ENCODE measurements at places on chromosomes 3 and 15.

DNA sequence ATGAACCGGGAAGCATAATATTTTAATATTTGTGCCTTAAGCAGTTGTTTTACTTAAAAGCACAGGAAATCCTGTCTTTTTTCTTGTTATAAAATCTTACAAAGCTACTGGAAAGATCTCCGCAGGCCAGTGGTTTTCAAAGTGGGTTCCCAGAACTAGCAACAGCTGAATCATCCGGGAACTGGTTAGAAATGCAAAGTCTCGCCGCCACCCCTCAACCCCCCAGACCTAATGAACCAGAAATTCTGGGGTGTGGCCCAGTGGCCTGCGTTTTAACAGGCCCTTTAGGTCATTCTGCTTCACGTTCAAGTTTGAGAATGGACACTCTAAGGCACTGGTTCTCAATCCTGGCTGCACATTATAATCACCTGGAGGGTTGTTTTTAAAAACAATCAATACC, 74.7 kb downstream of the PDZRN3 start:
- no peak for DNase-seq

DNA sequence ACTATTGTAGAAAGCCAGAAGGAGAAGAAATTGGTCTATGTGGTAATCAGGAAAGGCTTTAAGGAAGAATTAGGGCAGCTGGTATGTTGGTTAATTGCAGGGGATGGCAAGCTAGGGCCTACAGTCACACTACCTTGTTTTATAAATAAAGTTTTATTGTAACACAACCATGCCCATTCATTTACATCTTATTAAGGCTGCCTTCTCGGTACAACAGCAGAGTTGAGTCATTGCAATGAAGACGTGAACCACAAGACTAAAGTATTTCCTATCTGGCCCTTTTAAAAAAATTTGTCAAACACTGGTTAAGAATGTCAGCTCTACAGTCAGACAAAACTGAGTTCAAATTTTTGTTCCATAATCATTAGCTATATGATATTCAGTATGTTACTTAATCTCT, 8.3 kb downstream of the SERPINI1 start:
- DNase-seq: no peak

DNA sequence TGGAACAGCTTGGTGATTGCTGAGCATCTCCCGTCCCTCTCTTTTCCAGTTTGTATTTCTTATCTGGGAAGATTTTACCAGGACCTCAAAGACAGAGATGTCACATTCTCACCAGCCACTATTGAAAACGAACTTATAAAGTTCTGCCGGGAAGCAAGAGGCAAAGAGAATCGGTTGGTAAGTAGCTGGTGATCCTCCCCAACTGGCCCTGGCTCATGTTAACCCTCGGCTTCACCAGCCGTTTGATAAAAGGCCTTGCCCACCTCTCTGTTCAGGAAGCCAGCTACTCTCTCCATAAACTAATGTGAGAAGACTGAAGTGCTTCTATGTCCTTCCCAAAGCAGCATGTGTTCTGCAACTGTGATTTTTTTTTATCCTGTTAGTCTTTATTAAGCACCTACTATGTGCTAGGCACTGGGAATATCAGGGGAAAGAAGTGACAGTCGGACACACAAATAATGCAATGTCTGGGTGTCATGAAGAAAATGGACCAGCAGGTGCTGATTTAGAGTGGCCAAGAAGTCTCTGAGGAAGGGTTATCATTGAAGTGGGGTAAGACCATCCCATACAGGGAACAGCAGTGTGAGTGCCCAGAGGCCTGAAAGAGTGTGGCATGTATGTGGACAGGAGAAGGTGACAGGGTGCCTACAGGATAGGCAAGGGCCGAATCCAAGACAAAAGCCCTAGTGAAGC, 1.2 kb downstream of the MANF start:
- DNase-seq: no peak

DNA sequence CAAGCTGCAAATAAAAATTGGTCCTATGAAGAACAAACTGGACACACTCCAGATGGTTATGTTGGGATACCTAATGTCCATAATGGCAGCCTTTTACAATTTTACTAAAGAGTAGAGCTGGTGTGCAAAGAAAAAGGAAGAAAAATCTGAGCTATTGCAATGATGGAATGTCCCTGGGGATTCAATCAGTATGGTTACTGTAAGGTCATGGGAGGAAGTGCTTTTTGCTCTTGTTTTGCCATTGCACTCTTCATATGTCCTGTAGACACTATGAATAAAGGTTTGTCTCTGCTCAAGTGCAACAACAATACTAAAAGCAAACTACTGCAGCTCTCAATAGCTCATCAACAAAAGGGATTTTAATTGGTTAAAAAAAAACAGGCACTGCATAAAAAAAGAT, 5.4 kb downstream of the PFN2 start:
- DNase-seq: no peak

- DNase-seq: no peak
Observed at GRCh38 chr15:40097968-40098476, 10.7 kb downstream of the BMF start.

DNA sequence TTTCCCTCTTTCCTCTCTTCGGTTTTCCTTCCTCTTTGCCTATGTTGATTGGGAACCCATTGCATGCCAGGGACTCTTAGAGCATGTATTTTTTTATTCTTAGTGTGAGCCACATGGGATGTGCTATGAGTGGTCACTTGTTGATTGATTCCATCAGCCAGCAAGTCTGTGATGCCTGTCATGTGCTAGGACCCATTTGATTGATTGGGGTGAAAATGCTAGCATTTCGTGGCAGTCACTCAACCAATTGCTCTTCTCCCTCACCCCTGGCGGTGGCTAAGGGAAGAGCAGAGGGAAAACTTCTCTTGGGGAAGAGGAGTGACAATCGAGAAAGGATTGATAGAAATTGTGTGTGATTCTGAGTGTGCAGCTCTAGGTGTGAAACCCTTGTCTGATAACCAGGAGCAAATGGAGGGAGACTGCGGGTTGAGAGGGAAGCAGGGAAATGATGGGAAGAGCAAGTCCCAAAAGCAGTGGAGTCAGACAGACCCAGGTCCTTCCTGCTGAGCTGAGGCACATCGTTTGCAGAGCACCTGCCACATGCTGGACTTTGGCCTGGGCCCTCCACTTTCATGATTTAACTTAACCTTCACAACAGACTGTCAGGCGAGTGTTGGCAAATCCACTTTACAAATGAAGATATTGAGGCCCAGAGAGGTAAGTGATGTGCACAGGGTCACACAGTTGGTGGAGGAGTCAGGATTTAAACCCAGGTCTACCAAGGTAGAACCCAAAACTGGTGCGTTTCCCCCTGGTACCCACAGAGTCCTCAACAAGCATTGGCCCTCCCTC, 40.0 kb downstream of the SLC6A11 start:
- DNase-seq: no peak

GRCh38 chr3:160671231-160671630, 5.7 kb upstream of the ARL14 start:
- no peak for DNase-seq

GRCh38 chr15:91716536-91716935, 137.0 kb upstream of the SLCO3A1 start:
- no peak for DNase-seq

DNA sequence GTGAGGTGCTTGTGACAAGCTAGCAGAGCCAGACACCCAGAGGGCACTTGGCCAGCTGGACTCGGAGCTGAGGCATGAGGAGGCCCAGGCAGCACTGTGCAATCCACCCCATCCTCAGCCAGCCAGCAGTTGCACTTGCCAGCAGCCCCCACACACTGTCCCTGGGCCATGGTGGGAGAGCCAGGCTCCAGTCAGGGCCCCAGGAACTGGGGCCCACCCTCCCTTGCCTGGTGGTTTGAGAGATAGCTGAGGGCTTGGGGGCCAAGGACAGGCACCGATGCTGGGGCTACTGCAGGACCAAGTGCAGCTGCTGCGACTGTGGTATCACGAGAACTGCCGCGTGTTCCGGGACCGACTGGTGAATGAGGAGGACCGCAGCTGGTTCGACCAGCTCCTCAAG, 63.5 kb downstream of the DNAH1 start:
- no peak for DNase-seq

DNA sequence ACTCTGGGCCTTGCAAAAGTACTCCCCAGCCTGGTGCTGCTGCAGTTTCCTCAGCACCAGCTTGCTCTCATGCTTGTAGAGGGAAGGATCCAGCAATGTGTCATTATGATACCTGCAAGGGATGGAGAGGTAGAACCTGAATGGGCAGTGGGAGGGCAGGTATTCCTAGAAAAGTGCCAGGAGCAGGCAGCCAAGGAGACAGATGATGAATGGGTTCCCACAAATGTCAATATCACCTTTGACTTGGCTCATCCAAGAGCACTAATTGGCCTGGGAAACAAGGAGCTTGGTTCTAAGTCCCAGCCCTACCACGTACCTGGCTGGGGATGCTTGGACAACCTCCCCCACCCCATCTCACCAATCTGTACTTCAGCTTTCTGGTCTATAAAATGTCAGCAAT, 9.4 kb downstream of the CILP start:
- DNase-seq: no peak

- no peak for DNase-seq
Observed at GRCh38 chr3:102189541-102189940, 245.3 kb upstream of the ZPLD1 start.

DNA sequence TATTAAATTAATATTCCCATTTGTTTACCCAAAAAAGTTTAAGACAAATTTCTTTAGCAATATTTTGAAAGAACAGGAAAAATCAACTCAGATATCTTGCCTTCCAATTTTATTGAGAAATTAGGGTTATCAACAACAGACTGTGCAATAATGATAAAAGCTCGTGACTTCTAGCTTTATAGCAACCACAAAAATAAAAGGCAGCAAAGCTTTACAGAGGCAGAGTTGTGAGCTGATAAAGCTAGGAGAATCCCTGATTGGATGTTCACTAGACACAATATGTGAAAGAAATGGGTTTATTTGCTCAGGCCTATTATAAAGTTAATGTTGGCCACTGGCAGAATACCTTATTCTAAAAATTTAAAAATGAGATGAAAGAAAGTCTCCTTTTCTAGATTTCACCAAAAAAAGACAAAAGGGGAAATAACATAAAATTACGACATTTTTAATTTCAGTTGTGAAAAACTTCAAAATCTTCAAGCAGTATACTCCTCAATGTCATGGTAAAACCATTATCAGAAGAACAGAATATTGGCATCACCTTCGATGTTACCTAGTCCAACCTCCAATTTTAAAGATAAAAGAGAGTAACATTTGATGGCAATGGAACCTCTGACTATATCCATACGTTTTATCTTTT, 2.8 kb downstream of the VPS13C start:
- no peak for DNase-seq

DNA sequence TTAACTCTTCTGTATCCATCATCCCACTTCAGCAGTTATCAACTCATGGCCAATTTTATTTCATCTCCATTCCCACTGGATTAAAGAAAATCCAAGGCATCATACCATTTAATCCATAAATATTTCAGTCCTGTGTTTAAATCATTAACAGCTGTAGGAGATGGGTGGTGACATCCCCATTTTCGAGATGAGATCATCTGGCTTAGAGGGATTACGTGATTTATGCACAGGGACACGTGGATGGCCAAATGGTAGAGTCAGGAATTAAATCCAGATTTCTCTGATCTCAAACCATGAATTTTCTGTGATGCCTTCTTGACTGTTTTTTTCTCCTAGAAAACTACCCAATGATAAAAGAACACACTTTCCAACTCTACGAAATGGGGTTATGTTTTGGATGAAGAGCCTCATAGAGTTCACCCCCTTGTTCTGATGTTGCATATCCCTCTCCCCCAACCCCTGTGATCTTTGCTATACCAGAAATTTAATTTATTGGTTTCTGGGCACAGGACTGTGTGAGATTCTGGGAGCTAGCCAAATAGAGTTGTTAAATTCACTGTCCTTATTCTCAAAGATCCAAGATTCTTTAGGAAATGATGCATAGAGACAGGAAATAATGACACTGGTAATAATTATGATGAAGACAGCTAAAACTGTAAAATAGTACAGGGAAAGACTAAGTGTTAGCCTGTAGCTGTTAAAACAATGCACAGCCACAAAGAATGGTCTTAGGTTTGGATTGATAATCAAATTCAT, 7.4 kb downstream of the ZNF589 start:
- DNase-seq: no peak

DNA sequence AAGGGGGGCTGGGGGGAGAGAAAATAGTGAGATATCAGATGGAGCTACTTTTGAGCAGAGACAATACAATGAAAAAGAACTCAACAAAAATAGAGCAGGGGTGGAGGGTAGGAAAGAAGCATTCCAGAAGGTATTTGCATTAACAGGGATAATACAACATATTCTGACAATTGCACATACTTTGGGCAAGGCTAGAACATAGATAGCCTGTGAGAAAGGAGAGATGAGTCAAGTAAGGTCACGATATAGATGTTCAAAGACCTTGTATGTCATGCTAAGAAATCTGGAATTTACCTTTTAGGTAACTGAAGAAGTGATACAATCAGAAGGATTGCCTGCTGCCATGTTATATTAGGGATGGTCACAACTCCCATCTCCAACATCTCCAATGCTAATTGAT, 155.2 kb downstream of the GSK3B start:
- no peak for DNase-seq

DNA sequence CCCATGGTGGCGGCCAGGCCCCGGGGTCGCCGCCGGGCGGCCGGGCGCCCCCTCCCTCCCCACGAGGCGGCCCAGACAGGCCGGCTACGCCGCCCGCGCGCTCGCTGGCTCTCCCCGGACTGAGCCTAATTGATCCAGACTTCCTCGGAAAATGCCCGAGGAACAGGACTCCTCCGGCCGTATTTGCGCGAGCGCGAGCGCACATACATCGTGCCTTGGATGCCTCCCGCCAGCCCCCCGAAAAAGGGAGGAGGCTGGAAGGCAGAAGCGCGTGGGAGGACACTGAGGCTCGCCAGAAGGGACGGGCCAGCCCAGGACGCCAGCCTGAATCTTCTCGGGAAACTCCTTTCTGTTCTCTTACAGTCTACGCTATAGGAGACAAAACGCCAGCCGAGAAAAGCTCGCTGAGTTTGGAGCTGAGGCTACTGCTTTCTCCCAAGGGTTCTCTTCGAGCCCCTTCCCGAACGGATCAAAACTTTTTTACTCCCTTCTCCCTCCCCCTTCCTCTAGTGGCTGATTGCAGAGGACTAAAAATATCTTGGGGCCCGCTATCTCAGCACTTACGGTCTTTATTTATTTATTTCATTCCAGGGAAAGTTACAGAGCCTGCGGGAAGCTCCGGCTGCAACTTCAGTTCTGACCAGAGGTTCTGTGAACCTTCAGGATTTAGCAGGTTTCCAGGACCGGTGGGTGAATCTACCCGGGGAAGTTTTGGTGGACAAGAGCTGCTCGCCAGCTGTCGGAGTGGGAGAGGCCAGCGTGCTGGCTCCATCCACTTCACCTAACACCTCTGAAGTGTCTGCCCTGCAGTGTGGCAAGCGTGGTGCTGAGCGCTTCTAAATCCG, at the start of gene PDZRN3:
PDZRN3 (minus strand) TSS at position 121 of the 845 bp plus-strand sequence.
- no peak for DNase-seq

Measured in GM12891 (cell line).